Small intestine (tissue), 16 donors: ENCODE measurements at places on chromosomes 1 and 21. TPM values are rescaled to one million over a fixed set of nuclear protein-coding genes. Genes with fewer than 3 reads are reported as not detected.

DNA sequence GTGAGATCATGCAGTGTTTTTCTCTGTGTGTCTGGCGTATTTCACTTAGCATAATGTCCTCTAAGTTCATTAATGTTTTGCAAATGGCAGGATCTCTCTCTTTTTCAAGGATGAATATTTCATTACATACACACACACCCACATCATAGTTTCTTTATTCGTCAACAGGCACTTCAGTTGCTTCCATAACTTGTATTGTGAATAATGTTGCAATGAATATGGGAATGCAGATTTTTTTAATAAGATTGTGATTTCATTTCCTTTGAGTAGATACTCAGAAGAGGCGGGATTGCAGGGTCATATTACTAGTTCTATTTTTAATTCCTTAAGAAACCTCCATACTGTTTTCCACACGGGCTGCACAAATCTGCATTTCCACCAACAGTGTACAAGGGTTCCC is 134.0 kb downstream of the CLEC20A start:
- DNase-seq: no peak

DNA sequence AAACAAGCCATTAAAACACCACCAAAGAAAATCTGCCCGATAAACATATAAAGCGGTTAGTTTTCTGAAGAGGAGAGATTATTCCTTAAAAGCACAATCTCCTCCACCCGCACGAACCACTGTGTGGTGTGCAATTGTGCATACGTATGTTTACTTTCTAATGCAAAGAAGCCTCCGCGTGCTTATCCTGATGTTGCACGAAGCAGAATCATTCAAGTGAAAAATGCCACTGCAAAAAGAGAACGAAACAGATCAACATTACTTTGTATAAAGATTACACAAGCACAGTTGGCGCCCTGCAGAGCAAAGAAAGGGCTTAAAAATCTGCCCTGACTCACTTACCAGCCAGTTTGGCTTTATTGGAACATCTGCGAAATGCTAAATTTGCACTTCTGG is 166.8 kb downstream of the ZNF281 start:
- DNase-seq: no peak

GRCh38 chr1:157487504-157487903 is 64.8 kb downstream of the FCRL5 start:
- DNase-seq: no peak

GRCh38 chr1:220526294-220526693 is 1.6 kb upstream of the MARK1 start:
- no peak for DNase-seq

GRCh38 chr1:59007429-59007819 is 223.6 kb upstream of the JUN start:
- no peak for DNase-seq

DNA sequence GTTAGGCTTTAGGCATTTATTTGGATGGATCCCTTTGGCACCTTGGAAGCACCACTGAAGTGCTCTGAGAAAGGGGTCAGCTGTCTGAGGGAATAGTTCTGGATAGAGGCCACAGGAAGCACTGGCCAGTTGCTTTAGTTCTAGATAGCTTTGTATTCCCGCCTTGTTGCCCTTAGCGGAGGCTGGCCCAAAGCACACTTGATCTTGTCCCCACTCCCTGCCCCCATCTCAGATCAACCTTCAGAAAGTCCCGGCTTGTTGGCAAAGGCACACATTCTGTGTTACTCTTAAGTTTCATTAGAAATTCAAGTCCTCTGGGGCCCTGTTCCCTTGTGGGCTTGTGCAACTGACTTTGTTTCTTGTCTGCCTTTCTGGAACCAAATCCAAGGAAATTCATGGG is 15.2 kb upstream of the NBL1 start:
- DNase-seq: no peak

DNA sequence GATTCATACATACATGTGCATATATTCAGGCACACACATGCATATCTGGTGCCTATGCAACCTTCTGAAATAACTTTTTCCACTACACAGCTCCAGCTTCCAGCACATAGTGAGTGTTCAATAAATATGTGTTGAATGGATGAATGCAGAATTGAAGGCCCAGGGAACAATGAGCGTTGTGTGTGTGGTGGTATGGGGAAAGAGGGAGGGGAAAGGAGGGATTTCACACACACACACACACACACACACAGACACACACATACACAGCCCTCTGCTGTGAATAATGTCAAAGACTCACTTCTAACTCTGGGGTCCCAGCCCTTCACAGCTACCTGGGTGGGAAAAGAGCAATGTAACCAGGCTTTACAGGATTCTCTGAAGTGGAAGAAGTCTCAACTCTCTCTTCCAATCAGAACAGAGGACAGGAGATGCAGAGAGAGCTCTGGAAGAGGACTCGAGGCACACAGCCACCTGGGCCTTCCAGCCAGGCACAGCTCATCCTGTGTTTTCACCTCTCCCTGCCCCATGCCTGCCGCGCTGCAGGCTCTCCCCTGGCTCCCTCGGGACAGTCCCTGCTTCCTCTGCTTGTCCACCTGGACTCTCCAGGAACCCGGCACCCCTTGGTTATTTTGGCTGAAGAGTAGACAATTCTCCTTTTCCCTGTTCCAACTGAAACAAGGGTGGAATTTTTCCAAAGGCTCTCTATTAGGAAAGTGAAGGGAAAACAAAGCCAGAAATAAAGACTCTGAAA is 5.4 kb upstream of the IGSF8 start:
- DNase-seq: no peak

DNA sequence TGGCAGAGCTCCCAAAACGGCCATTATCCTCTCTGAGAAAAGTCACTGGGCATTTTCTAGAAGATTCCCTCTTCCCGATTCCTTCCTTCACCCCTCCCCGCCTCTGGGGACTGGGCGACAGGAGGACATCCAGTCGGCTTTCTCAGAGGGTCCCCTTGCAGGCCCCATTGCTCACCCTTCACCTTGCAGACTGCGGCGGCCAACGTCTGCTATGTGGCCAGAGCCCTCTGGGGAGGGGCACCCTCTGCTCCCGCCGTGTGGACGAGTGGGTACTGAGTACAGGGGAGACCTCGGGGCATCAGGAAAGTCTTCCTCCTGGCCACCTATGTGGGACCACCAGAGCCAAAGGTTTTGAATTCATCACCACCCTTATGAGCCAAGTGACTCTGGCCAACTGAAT is 293.5 kb upstream of the VAMP3 start:
- no peak for DNase-seq

- DNase-seq: no peak
These were observed 102.8 kb upstream of the SERTAD4 start for GRCh38 chr1:210129759-210130158.

DNA sequence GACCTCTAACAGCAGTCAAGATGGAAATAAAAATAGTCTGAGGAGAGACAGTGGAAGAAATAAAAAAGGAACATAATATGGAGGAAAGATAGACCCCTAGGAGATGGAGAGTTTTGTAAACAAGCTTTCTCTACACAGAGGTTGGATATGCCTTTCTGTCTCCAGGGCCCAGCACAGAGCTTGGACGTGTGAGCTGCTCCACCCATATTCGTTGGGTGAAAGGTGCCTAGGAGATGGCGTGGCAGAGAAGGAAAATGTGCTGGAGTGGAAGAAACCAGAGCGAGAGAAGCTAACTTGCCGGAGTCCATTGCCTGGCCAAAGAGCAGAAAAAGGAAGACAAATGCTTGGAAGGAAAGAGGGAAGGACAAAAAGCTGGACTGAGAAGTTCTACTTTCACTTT is 78.3 kb upstream of the LMO4 start:
- no peak for DNase-seq

DNA sequence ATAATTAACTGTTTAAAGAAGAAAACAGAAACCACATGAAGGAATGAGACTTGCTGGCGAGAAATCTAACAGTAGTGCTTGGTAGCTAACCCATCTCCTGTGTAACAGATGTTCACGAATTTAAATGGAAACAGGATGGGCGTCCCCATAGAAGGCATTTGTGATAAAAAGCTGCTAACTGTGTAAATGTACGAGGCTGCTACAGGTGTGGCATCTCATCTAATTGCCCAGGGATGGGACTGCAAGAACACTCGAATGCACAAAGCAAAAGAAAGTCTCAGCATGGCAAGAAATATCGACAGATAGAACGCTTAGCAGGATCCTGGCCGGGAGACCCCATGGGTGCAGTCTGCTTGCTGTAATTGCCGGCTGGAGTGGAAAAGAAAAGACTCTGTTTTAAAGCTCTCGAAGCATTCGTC is 112.7 kb downstream of the RUNX1 start:
- DNase-seq: no peak

DNA sequence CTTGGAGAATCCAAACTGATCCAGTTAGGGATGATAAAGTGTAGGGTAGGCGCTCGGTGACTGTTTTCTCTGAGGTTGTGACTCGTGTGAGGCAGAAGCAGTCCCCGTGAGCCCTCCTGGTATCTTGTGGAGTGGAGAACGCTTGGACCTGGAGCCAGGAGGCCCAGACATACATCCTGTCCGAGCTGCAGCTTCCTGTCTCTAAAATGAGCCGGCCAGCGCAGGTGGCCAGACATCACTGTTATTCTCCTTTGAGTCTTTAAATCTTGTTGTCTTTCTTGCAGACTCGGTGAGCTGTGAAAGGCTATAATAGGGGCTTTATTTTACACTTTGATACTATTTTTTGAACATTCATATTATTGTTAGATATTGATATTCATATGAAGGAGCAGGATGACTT is 12.3 kb downstream of the PCSK9 start:
- DNase-seq: no peak

- no peak for DNase-seq
These were observed 2.7 kb downstream of the PPFIA4 start for GRCh38 chr1:203028784-203029553.

DNA sequence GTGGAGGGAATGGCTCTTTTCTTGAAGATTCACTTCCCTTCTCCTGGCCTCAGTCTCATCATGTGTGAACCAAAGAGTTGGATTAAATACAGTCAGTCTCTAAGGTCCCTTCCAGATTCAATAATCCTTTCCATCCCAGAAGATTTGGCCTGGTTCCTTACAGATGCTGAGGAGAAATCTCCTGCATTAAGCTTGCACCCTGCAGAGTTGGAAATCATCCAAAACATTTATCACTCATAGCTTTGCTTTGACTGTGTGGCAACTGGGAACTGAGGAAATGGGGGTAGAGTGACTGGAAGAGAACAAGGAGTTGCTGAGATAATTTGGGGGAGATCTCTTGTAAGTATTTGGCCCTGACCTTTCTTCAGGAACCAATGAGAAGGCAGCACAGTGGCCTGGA is 220.5 kb upstream of the SGIP1 start:
- no peak for DNase-seq

DNA sequence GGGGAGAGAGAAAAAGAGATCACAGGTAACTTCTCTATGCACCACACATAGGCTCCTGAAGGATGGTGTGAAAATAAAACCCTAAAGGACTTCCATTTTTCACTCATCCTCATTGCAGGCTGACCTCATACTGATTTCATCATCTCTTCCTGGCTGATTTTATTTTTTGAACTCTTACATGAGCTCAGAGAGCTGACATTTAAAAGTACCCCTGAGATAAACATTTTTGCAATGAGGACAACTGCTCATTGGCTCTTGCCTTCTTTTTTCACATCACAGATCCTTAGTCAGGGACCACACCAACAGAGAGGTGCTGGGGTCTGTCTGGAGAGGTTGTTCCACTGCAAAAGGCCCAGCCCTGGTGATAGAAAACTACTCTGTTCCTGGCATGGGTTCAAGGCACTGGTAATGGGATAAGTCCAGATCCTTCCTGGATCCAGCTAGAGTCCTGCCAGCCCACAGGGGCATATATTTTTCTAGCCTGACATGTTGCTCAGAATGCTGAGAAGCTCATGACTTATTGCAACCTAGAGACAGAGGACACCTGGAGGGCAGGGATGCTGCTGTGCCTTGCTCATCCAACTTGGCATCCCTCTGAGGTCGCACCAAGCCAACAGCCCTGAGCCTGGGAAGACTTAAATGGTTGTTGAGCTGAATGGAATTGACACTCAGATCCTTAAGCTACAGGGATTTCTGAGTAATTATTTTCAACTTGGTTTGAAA is 360.0 kb downstream of the HHAT start:
- DNase-seq: no peak

GRCh38 chr1:28601696-28602095 is 9.6 kb downstream of the RAB42 start:
- no peak for DNase-seq

- DNase-seq: no peak
These were observed 1047.3 kb downstream of the ADGRL2 start for GRCh38 chr1:82848043-82848442.

GRCh38 chr21:36566644-36567043 is 86.7 kb upstream of the CLDN14 start:
- no peak for DNase-seq

GRCh38 chr1:227445092-227445674 is 118.2 kb upstream of the ZNF678 start:
- peak; percentile 73 for DNase-seq

- peak; percentile 52 for DNase-seq
These were observed 36.4 kb upstream of the JAK1 start for GRCh38 chr1:65002508-65003315.

- no peak for DNase-seq
These were observed 198.4 kb upstream of the PTGFR start for GRCh38 chr1:78292361-78292760.

DNA sequence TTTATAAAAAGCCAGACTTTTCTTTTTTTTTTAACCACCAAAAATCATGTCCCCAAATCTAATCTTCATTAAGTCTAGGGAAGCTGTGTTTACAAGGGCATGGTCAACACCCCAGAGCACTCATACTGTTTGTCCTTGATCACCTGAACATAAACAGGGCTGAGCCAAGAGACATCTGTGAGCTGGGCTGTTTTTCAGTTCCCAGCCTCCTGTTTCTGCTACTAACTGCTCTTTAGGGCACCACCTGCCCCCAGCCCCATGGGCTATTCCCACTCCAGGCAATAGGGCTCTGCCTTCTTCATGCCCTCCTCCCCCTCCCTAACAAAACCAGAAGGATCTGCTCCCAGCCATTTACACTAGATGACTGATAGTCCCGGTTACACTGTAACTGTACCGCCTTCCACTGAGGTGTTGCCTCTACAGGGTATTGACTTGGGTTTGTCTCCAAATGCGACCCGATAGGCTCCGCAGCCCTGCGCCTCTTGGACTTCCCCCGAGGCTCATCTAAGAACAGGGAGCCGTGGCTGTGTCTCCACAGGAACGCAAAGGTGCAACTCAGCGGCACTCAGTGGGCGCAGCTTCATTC is 11.7 kb upstream of the SLC26A9 start:
- no peak for DNase-seq

Gene BMP8B
- 1.0 TPM for polyA plus RNA-seq

Gene ITPKB
- polyA plus RNA-seq: 9.6 TPM

Gene ADORA3
- polyA plus RNA-seq: 3.9 TPM

Gene SLAMF7
- polyA plus RNA-seq: 1.8 TPM

Gene OPN3
- 5.0 TPM for polyA plus RNA-seq

Gene TRABD2B
- polyA plus RNA-seq: not detected

Gene NTNG1
- polyA plus RNA-seq: 0.65 TPM

Gene FCRLB
- polyA plus RNA-seq: not detected

Gene AMY2A
- polyA plus RNA-seq: not detected

Gene BGLAP
- polyA plus RNA-seq: not detected
